ENCODE measurements at places on chromosomes 11 and 22.
A peak's percentile ranks its signal among the peaks of the same experiment; 100 is the strongest.

GRCh38 chr22:20400606-20401375 lies 6.8 kb downstream of the ZNF74 start:
- no peak for DNase-seq

DNA sequence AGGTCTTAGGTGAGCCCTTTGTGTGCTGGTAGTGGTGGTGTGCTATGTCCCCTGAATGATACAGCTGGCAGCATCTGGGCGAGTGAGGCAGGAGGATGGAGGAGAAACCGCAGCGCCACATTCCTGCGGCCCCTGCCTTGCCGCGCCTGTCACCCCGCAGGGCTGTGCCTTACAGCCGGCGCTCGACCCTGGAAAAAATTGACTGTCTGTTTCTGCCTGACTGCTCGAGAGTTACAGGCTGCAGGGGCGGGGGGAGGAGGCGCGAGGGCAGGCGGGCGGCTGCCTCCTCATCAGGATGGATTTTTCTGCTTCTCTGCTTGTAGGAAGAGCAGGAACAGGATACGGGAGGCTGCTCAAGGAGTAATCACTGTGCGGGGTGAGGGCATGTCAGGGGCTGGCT lies 443.4 kb downstream of the MIAT start:
- DNase-seq, result no peak

GRCh38 chr11:93903989-93904388 lies 53.6 kb upstream of the VSTM5 start:
- peak; percentile 87 for DNase-seq

GRCh38 chr22:49413146-49413545 lies 414.5 kb downstream of the BRD1 start:
- DNase-seq, result no peak

GRCh38 chr22:46122980-46123693 lies 27.2 kb upstream of the PPARA start:
- no peak for DNase-seq

GRCh38 chr11:33564856-33565453 lies 135.7 kb downstream of the C11orf91 start:
- DNase-seq, result no peak

DNA sequence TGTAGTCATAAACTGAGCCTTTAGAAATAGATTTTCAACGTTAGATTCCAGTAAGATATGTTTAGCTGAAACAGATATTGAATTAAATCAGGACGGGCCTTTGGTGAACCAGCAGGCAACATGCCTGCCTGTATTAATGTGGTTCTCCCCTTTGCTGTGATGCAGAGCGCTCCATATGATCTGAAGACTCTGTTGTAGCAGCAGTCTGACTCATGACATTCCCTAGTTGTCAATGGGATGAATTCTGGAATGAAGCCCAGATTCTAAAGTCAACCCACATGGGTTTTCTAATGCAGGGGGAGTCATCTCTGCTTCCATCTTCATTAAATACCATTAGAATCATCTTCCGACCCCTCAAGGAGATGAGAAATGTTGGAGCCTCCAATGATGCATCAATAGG lies 864.5 kb downstream of the NTM start:
- DNase-seq, result peak; percentile 62

GRCh38 chr11:14636119-14636518 lies 7.5 kb upstream of the PDE3B start:
- no peak for DNase-seq

GRCh38 chr11:63564056-63564774 lies 1.0 kb upstream of the PLAAT2 start:
- DNase-seq, result no peak

GRCh38 chr11:73308961-73309919 lies 1.2 kb downstream of the ARHGEF17 start:
- no peak for DNase-seq

DNA sequence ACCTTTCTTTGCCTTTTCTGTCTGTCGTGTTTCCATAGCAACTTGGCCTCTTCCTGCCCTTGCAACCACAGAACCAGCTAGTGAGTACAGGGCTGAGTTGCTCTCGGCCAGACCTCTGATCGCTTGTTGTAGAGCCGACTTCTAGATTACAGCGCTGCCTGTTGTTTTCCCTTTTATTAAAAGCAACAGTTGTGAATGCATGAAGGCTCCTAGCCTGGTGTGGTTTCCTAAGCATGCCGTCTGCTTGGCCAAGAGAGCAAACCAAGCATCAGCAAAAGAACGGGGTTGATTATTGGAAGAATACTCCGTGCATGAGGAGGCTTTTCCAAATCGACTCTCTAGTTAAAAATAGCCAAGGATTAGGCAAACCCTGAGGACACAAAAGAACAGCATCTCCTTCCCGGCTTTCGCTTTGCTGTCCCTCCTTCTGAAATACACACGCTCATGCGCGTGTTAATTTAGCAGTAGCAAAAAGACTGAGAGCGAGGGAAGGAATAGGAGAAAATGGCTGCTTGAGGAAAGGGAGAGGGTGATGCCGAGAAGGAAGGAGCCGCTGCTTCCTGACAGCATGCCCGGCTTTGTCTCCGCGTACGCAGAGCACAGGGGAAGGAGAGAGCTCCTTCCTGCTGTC lies 71.5 kb upstream of the TTC12 start:
- no peak for DNase-seq

DNA sequence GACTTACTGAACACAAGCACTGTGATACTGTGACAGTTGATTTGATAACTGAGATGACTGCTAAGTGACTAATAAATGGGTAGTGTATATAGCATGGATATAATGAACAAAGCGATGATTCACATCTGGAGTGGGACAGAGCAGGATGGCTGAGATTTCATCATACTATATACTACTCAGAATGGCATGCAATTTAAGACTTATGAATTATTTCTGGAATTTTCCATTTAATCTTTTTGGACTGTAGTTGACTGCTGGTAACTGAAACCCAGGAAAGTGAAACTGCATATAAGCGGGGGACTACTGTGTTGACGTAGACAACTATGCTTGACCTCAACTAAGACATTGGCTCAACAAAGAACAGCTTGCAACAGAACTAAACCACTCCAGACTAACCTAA lies 20.0 kb upstream of the NUCB2 start:
- no peak for DNase-seq

GRCh38 chr11:116037861-116038260 lies 533.6 kb upstream of the CADM1 start:
- peak; percentile 83 for DNase-seq

- DNase-seq, result no peak
Measured at GRCh38 chr11:41895081-41895480, 435.6 kb upstream of the LRRC4C start.

DNA sequence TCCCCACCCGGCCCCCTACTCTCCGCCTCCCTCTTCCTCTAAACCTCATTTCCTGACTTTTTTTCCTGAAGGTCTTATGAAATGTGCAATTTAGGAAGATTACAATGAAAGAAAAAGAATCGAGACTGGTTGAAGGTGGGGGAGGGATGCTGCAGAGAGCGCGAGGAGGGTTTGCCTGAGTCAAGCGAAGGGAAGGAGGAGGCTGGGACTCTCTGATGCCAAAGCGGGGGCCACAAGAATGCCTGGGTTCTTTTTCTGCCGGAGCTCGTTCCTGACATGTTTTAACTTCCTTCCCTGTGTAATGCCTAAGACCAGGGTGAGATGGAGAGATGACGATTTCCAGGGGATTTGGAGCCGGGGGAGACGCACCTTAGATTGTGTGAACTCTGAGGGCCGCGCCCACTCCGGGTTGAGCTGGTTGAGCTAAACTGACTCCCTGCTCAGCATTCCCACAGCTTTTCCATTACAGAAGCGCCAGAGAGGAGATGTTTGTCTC lies 270.5 kb upstream of the SORL1-AS1 start:
- DNase-seq, result peak; percentile 89

DNA sequence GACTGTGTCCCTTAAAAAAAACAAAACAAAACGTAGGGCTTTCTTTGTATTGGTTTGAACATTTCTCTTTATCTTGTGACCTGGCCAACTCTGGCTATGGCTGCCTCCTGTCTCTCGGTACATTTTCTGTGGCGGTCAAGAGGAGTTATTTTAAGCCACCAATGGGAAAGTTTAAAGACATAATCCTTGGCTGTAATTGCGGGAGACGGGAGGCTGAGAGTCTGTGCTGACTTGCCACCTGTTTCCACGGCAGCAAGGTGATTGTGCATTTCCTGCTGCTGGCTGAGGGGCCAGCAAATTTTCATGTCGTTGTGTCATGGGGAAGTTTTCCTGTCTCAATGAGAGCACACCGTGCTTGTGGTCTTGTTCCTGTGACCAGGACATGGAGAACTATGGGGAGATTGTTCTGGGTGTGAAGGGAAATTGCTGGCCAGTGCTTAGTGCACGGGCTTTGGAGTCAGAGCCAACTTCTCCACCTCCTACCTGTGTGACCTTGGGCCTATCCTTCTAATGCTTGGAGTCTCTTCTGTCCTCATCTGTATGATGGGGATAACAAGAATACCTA lies 11.0 kb downstream of the PTPRJ start:
- DNase-seq, result peak; percentile 76

All from NCI-H69 (cell line).